ENCODE measurements at places on chromosomes 5 and 9.

- DNase-seq: peak; percentile 57
Observed at GRCh38 chr5:56816546-56817081, 1.3 kb downstream of the MAP3K1 start.

DNA sequence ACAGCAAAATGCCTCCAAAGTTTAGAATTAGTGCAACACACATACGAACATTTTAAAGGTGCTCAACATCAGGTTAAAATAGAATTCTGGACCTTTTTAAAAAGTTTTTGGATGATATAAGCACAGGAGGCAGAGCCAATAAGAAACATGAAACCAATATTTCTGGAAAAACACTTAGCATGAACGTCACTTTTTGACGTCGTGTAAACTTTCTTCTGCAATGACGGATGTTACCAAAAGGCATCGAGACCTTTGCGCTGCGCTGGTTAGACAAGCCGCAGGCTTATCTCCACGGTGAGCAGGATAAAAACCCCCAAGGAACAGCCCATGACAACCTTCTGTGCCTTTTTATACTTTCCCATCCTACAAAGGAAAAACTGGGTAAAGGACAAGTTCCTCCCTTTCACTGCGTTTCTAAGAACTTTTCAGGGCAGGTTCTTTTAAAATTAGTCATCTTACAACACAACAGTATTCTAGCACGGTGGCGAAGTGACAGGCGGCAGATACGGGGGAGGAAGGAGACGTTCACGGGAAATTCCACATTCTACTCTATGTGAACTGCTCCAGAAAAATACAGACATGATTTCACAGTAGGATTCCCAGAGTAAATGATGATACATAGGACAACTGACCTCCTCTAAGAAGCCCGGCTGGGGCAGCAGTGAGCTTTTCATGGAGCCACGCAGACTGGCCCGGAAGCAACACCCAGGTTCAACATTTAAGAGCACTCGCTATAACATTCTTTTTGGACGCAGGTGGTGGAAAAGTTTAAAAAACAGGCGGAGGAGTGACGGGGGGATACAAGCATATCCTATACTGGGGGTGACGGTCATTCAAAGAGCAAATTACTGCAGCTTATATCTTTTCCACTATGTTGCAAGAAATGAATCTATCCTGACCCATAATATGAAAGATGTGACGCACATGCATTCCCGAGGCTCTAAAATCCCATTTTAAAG is 52.4 kb downstream of the USP20 start:
- DNase-seq: no peak

GRCh38 chr9:92728831-92729734 is 35.5 kb downstream of the BICD2 start:
- DNase-seq: no peak

- DNase-seq: no peak
Observed at GRCh38 chr9:126698251-126698650, 84.5 kb downstream of the LMX1B start.

DNA sequence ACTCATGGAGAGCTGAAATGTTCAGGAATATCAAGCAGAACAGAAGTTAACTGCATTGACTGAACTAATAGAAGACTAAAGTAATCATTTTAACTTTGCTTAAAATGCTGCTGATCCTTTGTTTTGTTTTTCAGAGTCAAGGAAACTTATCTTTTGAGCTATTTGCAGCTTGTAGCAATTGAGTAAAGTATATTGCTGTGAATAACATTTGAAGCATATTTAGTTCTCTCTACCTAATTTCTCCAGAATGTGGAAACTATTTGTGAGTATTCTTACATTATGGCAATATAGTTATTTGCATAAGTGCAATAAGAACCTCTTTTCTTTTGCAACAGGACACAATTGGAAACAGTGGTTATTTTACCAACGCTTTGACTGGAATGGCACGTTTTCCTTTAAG is 5.3 kb upstream of the SOX30 start:
- no peak for DNase-seq

GRCh38 chr5:159605585-159605984 is 275.3 kb upstream of the IL12B start:
- DNase-seq: no peak

GRCh38 chr5:33772380-33772897 is 119.4 kb downstream of the ADAMTS12 start:
- DNase-seq: no peak

DNA sequence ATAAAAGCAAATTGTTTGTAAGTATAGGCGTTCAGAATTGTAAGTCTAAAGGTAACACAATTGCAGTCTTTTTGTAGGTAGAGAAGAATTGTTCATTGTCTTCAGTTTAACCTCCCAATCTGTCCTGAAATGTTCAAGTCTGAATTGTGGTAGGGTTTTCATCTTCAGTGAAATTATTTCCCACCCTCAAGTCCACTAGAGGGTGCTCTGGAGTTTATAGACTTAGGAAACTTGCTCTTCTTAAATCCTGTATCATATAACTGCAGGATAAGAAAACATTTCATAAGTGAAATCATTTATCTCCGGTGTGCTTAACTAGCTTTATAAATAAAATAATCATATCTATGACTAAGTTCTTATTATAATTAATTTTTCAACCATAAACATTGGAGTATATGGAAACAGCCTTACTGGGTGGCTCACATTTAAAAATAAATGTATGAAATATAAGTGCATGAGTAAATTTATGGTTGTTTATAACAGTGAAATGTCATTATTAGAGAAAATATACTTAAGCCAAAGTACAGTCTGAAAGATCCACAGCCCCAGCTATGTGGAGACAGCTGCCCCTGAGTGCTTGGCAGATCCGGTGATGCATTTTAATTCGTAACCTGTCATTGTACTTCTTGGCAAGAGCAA is 182.4 kb upstream of the OTULINL start:
- DNase-seq: peak; percentile 24

- DNase-seq: no peak
Observed at GRCh38 chr5:99059685-99060084, 130.9 kb upstream of the CHD1 start.

GRCh38 chr5:174922955-174923354 is 198.6 kb downstream of the MSX2 start:
- DNase-seq: no peak

- no peak for DNase-seq
Observed at GRCh38 chr5:57492632-57493031, 10.0 kb upstream of the ACTBL2 start.

- DNase-seq: peak; percentile 88
Observed at GRCh38 chr5:140700177-140701144, at the start of gene ZMAT2. Gene ZMAT2 (plus strand): TSS chr5:140700447. CDS start chr5:140700461, 14 bp downstream.

DNA sequence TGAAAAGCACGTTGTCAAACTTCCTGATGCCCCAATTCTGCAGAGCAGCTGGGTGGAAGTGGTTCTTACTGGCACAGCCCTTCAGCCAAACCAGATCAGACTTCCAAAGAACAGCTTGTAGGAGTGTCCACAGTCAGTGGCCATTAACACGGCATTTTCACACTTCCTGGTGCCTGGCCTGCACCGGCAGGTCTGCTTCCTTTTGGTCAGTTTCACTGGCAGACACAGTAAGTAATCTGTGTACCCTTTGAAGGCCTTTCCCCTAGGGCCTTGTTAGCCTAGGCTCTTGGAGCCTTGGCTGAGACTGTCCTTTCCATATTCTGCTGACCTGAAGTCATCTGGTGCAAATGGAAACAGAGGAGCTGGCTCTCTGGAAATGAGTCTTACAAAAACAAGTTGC is 297.5 kb upstream of the TNC start:
- no peak for DNase-seq

DNA sequence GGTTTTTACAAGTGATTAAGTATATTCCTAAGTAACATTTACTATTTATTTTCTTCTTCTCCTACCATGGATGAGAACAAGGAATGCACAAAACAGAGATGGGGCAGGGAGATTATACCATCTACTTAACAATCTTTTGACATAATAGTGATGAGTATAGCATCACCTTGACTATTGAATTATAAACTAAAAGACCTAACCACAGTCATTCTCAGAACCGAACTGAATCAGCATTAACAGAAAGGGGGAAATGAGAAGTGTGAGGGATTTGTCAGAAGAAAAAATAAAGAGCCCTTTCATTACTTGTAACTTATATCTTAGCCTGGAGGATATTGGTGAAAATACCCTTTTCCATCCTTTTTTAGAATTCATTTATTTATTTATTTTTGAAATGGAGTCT is 21.9 kb downstream of the OR2Y1 start:
- DNase-seq: no peak

GRCh38 chr5:122715095-122715494 is 59.8 kb upstream of the SNX2 start:
- no peak for DNase-seq

DNA sequence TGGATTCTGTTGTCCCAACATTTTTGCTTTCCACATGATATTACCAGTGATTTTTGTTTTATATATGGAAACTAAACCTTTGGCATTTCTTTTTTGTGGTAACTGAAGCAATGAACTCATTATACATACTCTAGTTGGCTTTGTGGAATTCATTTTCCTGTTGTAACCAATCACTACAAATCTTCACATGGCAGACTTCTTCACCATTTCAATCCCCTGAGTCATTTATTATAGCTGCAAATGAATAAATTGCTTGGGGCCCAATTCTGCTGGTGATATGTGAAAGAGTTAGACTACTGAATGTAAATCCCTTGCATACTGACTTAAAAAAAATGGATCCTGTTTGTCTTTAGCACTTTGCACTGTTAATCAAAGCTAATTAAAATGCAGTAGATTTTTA is 1709.6 kb upstream of the WWC1 start:
- DNase-seq: no peak

DNA sequence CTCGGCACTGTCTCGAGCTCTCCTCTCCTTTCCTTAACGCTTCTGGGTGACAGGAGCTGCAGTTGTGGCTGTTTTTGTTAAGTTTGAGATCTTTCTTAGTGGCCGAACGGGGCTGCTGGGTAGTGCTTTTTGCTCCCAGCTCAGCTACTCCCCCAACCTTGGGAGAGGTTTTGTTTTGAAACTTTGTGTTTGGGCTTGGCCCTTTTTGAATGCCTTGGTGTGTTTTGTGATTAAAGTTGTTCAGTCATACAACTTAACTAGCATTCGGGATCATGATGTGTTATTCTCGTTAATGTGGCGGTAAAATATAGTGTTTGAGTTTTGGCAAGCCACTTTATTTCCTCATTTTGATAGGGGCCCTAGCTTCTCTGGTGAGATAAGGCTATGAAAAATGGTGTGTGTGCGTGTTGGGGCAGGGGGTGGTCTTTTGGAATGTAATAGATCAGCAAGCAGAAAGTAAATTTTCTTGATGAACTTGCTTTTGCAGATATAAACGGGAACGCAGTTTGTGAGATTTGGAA is 1.1 kb downstream of the KDM3B start:
- DNase-seq: no peak

DNA sequence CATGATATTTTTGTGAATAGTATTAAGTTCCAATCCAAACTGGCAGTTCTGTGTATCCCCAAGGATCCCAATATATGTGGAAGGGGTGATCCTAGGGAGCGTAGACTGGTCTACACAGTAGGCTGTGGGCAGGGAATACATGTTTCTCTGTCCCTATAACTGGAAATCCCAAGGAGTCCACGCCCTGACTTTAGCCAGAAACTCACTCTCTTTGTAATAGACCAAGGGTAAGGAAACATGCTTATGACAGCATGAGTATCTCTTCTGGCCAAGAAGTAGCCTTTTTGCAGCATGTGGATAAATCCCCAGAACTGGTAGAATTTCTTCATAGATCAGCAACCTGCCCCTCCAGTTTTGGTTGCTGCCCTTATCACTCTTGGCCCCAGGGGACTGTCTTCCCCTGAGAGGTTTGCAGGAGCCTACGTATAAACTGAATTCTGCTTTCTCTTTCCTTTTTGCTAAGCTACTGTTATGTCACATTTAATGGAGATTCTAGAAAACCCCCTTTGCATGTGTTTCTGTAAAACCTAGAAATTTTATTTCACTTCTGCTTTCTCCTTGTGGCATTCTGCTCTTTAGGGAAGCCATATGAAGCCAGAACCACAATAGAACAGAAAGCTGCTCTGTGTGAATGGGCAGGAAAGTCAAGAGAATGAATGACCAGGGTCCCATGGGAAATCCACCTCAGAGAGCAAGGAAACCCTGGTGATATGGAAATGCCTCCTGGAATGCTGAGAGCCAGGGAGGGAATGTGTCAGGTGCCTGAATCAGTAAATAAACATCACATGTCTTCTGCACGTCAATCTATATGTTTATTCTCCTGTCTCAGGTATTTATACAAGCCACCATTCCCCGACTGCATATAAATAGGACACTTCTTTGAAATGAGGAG is 3.5 kb downstream of the IFNA2 start:
- no peak for DNase-seq

DNA sequence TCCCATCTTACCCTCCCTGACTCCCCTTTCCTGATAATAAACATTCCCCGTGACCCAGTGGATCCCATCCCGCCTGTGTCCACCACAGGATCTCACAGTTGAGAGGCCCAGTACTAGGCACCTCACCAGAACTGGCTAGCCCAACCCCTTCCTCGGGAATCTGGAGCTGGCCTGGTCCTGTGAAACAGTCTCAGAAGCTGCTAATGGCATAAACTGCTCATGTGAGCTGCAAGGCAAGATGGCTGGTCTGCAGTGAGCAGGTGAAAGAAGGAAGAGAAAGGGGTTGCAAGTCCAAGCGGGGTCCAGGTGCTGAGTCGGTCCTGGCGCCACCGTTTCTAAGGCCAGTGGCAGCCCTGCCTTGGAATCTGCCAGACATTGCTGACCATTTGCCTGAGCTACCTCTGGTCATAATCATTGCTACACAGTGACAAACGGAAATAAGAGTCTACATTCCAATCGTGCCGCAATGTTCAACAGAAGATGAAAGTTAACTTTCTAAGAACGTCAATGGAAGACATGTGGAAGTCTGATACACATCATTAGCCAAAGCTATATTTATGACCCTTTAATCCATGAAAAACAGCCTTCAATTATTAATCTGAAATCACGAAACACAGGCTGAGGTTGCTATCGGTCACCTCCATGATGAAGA is 33.7 kb downstream of the DNAH5 start:
- no peak for DNase-seq

DNA sequence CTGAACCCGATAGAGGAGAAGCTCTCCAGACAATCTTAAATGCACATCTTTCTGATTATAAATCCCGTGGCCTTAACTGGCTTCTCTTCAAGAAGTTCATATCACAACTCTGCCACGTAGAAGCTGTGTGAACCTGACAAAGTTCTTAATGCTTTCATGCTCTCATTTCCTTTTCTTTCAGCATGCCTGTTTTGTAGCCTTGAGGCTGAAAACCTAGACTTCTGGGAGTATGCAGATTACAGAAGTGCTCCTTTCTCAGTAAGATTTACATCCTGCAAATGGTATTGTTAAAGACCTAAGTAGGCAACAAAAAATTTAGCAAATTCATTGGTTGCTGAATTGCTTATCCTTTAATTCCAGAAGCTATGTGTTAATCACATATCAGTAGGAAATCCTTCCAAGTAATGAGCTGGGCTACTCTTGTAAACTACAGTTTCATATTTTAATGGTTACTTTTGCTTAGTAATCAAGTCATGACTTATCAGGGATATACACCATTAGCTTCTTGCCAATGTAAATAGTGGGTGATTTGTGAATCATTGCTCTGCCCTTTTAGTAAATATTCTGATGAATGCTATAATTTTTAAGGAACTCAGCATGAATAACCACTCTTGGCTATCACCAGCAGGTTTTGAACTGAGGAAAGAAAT is 334.7 kb downstream of the FBXL7 start:
- no peak for DNase-seq

Data from frontal cortex (tissue), 4 donors.